Stimulated activated CD8-positive, alpha-beta memory T cell treated with anti-CD3 and anti-CD28 coated beads, Interleukin-7, amount 100 ng/mL, for 1 hour (primary cell): ENCODE measurements at places on chromosomes 2 and 18.

DNA sequence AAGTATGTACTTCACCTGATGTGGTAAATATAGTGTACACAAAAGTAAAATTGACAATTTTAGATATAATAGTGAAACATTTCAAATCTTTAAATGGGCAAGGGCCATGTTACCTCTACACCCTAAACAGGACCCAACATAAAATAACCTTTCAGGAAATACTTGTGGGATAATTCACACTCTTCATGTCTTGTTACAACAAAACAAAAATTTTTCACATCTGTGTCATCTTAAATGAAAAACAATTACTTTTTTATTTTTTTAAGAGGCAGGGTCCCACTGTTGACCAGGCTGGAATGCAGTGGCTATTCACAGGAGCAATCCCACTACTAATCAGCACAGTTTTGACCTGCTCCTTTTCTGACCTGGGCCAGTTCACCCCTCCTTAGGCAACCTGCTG lies 42.1 kb downstream of the SRBD1 start:
- DNase-seq, result no peak

- DNase-seq, result no peak
Observed at GRCh38 chr2:85651097-85651496, 16.9 kb downstream of the SFTPB start.

DNA sequence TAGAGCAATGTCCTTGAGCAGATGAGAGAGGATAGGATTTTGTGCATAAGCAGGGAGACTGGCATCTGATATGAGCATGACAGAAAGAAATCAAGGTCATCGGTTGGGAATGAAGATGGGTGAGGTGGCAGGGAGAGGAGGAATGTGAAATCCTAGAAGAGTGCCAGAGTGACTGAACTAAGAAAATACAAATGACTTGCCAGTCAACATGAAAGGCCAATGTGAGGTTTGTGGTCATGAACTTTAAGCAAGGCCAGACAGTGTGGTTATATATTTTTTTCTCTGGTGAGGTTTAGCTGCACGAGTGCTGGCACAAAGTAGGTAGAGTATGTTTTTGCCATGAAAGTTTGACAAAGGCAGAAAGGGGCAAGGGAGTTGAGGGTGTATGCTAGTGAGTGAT lies 21.2 kb downstream of the QPCT start:
- DNase-seq, result no peak

DNA sequence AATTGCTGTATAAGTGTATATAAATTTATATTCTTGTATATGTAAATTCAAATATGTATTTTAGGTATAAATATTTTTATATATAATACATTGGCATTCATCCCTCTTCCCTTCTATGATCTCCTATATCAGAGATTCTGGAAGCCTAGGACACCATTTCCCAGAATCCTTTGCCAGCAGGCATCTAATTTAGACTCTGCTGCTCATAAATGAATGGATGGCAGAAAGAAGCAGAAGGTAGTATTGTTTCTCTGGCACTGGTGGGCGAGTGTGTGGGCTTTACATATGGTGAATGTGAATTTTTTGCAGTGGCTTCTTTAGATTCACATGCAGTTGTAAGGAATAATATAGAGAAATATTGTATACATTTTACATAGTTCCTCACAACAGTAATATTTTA lies 215.2 kb upstream of the THSD7B start:
- DNase-seq, result no peak

DNA sequence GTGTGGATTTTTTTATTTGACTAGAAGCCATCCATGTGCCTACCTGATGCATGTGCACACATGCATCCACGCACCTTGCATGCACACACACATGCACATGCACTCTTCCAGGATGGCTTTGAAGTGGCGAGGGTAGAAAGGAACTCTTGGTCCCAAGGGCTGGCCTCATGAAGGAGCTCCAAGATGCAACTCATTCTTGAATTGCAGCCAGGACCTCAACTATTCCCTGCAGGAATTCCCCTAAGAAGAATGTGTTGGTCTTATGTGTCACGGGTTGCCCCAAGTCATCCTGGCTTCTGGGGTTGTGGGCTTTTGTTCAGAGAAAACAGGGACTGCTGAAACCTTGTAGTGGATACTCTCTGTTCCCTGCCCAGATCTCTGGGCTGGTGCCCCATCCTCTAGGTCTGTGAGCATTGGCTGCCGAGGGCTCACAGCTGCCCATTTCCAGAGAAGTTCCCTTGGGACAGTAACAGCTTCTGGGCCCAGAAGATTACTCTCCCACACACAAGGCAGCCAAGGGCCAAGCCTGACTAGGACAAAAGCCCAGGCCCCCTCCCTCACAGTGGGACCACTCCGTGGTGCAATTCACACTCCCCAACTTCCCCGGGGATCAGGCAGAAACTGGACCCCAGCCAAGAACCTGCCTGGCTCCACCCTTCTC lies 137.6 kb downstream of the COPS8 start:
- DNase-seq, result no peak

- DNase-seq, result no peak
Observed at GRCh38 chr2:5285872-5286769, 406.1 kb upstream of the SOX11 start.

- no peak for DNase-seq
Observed at GRCh38 chr2:79630060-79630459, 117.2 kb downstream of the CTNNA2 start.
